ENCODE measurements at places on chromosomes 3 and 15.

DNA sequence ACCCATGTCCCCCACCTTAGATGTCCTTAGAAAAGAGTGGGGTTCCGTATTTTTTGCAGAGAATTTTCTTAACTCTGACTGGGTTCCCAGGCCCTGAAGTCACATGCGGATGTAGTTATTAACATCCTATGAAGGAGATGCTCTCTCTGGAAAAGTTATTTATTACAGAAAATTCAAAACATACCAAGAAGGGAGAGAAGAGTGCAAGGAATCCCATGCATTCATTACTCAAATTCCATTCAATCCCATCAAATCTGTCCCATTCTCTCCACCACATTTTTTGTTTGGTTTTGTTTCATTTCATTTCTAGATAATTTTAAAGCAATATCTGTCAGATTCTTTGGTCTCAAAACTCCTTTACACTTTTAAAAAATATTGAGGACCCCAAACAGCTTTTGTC is 34.3 kb upstream of the ANKRD34C start:
- no peak for DNase-seq

- no peak for DNase-seq
These were observed 39.9 kb upstream of the BDH1 start for GRCh38 chr3:197595470-197596185.

- DNase-seq, result peak; percentile 23
These were observed 47.7 kb upstream of the GYG1 start for GRCh38 chr3:148943506-148944205.

DNA sequence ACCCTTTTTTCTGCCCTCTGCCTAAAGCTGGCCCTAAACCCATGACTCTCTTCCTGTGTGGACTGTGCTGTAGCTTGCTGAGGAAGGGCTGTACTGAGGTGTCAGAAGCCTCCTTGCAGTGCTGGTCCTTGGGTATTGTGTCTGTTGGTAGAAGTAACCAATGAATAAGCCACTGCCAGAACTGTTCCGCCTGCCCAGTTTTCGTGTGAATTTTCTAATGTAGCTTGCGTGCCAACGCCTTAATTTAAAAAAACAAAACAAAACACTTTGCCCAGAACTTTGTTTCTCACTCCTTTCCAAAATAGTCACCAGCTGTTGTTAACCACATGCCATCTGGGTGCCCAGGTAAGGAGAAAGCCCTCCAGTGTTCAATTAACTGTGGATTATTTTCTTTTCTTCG is 101.9 kb downstream of the KLHL25 start:
- no peak for DNase-seq

DNA sequence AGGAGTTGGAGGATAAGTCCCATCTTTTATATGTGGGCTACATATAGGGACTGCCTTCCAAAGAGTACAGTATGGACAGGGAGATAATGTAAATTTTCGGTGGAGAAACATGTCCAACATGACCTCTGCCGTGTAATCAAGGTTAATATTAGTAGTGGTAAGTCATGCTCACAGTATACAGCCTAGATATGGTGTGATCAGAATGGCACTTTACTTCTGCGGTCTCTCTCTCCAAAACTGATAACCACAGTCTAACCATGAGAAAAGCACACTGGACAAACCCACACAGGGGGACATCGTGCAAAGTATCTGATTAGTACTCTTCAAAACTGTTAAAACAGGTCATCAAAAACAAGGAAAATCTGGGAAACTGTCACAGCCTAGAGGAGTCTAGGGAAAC is 66.6 kb upstream of the PLCL2 start:
- DNase-seq, result no peak

GRCh38 chr3:30915782-30916181 is 21.3 kb upstream of the GADL1 start:
- no peak for DNase-seq

DNA sequence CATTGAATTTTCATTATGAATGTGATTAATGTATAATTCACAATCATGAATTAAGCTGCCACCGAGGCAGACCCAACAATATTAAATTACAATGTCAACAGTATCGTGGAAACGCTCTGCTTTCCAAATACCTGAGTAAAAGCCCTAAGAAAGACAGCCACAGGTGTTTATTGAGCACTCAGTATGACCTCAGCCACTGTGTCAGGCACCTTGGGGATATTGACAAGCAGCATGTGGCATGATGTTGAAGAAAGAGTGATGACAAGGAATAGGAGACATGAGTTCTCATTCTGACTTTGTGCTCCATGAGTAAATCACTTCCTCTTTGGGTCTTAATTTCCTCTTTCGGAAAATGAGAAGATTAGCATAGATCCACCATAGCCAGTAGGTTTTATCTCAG is 12.8 kb downstream of the C2CD4A start:
- DNase-seq, result no peak

DNA sequence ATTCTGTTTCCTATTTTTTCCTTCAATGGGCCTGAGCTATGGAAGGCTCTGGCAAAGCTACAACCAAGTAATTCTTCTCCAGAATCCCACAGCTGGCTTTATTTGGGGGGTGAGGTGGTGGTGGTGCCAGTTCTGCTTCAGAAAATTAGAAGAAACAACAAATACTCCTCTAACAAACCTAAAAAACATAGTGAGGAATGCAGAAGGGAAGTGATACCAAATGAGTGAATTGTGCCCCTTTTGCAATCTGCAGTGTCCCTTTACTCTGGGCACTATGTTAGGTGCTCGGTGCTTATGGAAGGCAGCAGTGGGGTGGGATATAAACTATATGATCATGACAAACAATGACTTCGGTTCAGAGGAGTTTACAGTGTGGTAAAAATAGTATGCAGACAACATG is 90.4 kb upstream of the ROPN1 start:
- no peak for DNase-seq

GRCh38 chr3:44478055-44478468 is 592 bp upstream of the ZNF445 start:
- no peak for DNase-seq

- DNase-seq, result no peak
These were observed 50.2 kb upstream of the VILL start for GRCh38 chr3:37940242-37940908.

- DNase-seq, result peak; percentile 39
These were observed 70.7 kb upstream of the ABHD2 start for GRCh38 chr15:89017370-89018066.

GRCh38 chr3:192207651-192208050 is 519.7 kb downstream of the FGF12 start:
- DNase-seq, result no peak

DNA sequence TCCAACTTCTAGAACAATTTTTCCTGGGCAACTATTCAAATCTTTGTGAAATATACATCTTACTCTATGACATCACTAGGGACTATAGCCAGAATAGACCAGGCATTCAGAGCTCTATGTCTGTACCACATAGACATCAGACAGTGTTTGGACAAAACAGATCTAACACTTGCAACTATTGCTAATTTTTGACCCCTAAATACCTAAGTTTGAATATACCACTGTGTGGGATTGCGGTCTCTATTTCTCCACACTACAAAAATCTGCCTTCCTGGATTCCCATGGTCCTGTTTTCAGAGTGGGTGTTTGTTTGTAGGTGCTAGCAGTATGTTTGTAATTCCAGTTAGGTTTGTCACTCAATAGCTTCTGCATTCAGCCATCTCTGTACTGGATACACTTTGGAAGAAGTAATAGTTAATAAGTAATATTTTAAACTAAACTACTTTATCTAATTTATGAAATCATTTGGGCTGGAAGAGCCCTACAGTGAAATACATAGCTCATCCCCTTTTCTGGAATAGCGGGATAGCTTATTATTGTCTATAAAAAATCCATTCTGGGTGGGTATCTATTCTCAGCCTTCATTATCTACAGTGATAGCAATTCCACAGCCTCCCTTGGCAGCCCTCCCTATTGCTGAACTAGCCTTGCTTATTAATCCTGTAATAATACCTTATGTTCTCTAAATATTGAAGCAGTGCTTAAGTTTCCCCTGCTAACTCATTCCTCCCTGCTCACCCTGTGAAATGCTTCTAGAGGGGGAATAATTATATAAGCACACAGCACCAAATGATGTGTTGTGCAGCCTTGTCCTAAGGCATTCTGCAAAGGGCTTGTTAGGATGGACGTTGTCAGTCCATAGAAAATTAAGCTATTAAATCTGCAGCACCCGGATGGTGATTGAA is 49.4 kb downstream of the RBMS3 start:
- DNase-seq, result no peak

GRCh38 chr3:29363110-29363509 is 82.2 kb downstream of the RBMS3 start:
- DNase-seq, result no peak

Data from GM12892 (cell line).